ENCODE measurements at places on chromosomes 7 and 10.

GRCh38 chr7:94055963-94056362 is 51.8 kb upstream of the BET1 start:
- DNase-seq = no peak

- DNase-seq = peak; percentile 81
These were observed 29.3 kb upstream of the SH3PXD2A start for GRCh38 chr10:103884681-103885139.

GRCh38 chr10:59060852-59061251 is 115.6 kb upstream of the PHYHIPL start:
- DNase-seq = no peak

DNA sequence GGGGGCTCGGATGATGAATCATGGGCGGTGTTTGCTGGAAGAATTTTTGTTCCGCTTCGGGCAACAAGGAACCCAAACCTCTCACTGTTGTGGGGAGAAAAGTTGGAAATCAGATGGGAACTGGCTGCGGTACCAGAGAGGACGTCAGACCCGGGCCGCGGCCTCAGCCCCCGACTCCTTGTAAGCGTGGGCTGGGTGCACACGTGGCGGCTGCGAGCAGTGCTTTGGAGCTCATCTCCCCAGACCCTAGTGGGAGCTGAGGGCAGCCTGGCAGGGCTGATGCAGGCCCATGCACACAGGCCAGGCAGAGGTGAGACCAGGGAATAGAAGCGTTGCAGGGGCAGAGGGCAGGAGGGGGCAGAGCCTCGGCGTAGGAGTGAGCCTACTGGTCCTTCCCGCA is 136.5 kb downstream of the FAM53B start:
- DNase-seq = no peak

- no peak for DNase-seq
These were observed 31.1 kb upstream of the CNPY1 start for GRCh38 chr7:155577509-155577905.

DNA sequence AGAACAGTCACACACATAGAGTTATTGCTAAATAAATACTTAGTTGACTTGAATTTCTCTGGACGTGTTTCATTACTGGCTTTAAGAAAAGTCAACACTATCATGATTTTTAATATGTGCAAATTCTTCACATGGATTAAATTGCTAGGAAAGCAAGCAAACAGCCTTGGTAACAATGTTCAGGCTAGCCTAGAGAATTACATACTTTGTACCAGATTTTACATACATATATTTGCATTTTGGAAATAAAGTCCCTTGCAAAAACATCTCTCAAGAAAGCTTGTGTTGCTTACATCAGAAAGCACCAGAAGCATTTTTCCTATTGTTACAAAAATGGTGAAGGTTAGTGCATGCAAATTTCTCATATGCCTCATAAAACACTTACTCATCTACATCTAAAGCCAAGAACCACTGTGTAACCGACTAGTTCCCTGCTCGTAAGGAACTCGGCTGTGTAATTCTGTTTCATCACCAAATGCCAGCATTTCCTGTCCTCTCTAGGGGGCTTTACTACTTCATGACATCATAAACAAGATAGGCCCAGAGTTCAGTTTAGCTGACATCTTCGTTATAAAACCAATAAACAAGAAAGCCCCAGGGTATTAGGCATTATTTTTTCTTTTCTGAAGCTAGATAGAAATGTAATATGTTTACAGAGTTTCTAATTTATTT is 87.8 kb downstream of the CFAP58 start:
- DNase-seq = no peak

DNA sequence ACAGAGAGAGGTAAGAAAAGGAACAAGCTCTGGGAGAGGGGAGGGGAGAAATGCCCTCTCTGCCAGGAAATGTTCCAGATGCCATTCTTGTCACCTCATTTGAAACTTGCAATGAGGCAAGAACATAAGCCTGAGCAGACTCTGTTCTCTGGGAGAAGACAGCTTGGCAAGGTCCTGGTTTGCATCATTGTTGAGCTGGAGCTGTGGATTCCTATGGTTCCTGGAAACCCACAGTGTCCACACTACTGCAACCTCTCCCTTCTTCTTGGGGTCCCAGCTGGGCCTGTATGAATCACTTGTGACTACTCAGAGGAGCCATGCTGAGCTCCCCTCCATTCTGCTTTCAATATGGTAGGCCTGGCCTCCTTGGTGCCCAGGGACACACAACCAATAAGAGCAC is 60.8 kb upstream of the HECTD2 start:
- no peak for DNase-seq

DNA sequence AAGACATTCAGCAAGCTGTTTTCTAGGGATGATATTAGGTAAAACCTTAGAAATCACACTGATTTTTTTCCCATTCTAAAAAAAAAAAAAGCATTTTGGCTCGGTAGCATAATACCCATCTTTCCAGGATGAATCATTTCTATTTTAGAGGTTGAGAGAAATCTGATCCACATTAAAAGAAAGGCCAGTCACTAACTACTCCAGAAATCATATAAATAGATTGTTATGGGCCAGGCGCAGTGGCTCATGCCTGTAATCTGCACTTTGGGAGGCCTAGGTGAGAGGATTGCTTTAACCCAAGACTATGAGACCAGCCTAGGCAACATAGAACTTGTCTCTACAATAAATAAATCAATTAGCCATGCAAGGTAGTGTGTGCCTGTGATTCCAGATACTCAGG is 164.3 kb downstream of the BAMBI start:
- DNase-seq = no peak

GRCh38 chr10:33638891-33639290 is 304.4 kb upstream of the NRP1 start:
- DNase-seq = no peak

DNA sequence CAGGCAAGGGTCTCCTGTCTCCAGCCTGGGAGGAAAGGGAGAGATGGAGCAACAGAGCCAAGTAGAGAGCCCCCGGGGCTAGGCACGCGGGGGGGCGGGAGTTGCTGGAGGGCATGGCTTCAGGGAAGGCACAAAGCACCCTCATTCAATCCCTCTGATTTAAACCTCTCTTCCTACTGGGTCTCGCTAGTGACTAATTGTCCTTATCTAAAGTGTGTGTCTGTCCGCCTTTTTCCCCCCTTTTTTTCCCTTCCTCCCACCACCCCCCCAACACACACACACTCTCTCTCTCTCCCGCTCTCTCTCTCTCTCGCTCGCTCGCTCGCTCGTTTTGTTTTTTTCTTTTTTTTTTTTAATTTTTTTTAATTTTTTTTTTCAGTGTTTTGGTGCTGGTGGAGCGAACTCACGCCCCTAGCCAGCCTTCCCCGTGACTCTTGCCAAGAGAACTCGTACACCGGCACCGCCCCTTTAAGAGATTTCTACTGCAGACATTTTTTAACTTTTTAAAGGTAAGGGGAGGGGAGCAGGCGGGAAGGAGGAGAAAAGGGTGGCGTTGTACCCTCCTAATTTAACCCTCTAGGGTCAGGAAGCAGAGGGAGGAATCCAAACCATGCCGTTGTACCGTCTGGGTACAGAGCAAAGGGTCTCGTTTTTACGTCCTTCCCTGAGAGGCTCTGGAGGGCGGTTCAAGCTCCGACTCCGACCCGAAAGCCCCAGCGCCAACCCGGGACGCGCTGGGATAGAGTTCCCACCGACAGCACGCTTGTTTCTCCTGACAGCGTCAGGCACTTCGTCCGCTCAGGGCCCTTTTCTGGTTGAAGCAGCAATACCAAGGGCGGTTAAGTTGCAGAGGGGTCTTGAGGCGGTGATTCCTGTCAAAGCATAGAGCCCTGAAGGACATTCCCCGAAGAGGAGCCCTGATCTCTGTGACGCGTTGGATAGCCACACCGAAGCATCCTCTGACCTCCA is at the start of gene HPSE2:
Gene HPSE2 (minus strand): TSS at position 195 of the 969 bp plus-strand sequence.
- DNase-seq = no peak

DNA sequence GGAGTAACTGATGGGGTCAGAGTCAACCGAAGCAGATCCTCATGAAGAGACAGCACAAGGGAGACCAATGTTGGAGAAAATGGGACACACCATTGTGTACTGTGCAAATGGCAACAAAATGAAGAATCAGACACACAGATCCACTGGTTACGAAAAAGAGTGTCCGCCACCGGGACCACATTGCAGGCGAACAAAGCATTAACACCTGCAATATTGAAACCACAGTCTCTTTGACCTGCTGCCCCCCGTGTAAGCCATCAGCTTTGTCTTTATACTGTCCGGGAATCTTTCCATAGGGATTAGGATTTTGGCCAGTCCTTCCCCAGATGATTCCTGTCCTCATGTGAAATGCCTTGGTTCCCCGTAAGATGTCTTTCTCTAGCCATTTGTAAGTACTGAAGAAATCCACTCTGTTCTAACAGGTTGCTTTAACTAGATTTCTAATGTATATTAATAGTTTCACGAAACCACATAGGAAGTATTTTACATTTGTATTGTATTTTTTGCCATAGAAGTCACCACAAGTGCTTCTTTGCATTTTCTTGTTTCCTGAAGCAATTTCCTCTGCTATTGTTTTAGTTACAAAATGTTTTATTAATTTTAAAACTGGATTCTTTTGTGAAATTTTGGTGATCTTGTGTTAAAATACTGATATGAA is 140.8 kb upstream of the NFE2L3 start:
- DNase-seq = no peak

GRCh38 chr10:128416231-128416630 is 290.0 kb upstream of the MKI67 start:
- DNase-seq = no peak

DNA sequence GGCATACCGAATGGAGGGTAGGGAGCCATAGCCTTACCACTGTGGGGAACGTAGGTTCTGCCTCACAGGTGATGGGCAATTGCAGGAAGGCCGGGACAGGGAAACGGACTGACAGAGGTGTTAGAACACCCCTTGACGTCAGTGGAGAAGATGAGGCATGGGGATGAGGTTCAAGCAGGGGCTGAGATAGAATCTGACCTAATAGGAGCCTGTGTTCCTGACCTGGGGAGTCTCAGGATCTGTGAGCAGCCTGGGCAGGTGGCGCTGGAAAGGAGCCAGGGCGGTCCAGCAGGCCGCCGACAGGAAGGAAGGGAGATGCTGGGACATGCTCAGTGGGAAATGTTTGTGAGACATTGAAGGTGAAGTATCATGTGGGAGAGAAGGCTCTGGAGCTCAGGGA is 109.4 kb downstream of the WDFY4 start:
- no peak for DNase-seq

- DNase-seq = no peak
These were observed 161.5 kb upstream of the FAM13C start for GRCh38 chr10:59523851-59524250.

DNA sequence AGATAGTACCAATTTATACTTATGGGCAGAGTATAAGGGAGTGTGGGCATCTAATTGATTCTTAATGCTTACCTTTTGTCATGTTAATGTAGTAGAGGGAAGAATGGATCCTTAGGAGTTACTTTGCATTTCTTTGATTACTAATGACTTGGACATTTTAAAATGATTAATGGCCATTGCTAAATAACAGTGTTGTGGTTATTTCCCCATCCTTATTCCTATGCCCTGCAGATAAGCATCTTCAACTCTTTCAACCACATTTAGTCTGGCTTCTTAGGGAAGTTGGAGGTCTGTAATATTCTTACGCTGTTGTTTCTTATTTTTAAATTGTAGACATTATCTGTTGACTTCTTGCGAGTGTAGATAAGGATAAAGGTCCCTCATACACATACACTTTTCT is 37.2 kb downstream of the KAT6B start:
- no peak for DNase-seq

GRCh38 chr7:4460597-4460996 is 221.5 kb upstream of the FOXK1 start:
- no peak for DNase-seq

- no peak for DNase-seq
These were observed 331.5 kb downstream of the CXCL12 start for GRCh38 chr10:44053391-44053790.

- DNase-seq = peak; percentile 59
These were observed 29.0 kb downstream of the AGAP3 start for GRCh38 chr7:151115121-151115835.

Measured in HEK293T (cell line).